Lung (tissue), 17 donors: ENCODE measurements at places on chromosomes 12 and 14. TPM values are rescaled to one million over a fixed set of nuclear protein-coding genes. Genes with fewer than 3 reads are reported as not detected.

SPATA7 gene
- 6.8 TPM for polyA plus RNA-seq

TTC8 gene
- polyA plus RNA-seq: 9.6 TPM

STAC3 gene
- 7.4 TPM for polyA plus RNA-seq

MAPK1IP1L gene
- 25.8 TPM for polyA plus RNA-seq

ITGB7 gene
- 3.9 TPM for polyA plus RNA-seq

CAPZA3 gene
- not detected for polyA plus RNA-seq

C12orf54 gene
- 0.22 TPM for polyA plus RNA-seq

USP44 gene
- polyA plus RNA-seq: 2.3 TPM

FAM181A gene
- polyA plus RNA-seq: 1.9 TPM

BICDL1 gene
- polyA plus RNA-seq: 6.4 TPM

ADAMTS20 gene
- not detected for polyA plus RNA-seq

AREL1 gene
- 20.0 TPM for polyA plus RNA-seq

KRT73 gene
- 0.07 TPM for polyA plus RNA-seq

GARIN6 gene
- not detected for polyA plus RNA-seq

SLC10A1 gene
- polyA plus RNA-seq: not detected

INSM2 gene
- polyA plus RNA-seq: 0.02 TPM

PLEKHD1 gene
- polyA plus RNA-seq: 0.11 TPM

SLCO1B3 gene
- 0.02 TPM for polyA plus RNA-seq

BMAL2 gene
- polyA plus RNA-seq: 1.5 TPM

CD163 gene
- 1,601 TPM for polyA plus RNA-seq

MYO1H gene
- 0.09 TPM for polyA plus RNA-seq

CKB gene
- polyA plus RNA-seq: 289 TPM

NID2 gene
- 6.0 TPM for polyA plus RNA-seq

ANHX gene
- polyA plus RNA-seq: not detected

KRT72 gene
- 0.14 TPM for polyA plus RNA-seq

MGP gene
- 193 TPM for polyA plus RNA-seq

CPNE8 gene
- polyA plus RNA-seq: 16.7 TPM

TM7SF3 gene
- polyA plus RNA-seq: 36.7 TPM

TAS2R42 gene
- not detected for polyA plus RNA-seq

NRXN3 gene
- 1.4 TPM for polyA plus RNA-seq

TSPAN8 gene
- polyA plus RNA-seq: 18.6 TPM

FAR2 gene
- 11.8 TPM for polyA plus RNA-seq

C12orf50 gene
- polyA plus RNA-seq: 0.08 TPM

CLEC1B gene
- polyA plus RNA-seq: 1.5 TPM

PSMD9 gene
- polyA plus RNA-seq: 39.6 TPM

FAM186B gene
- 0.31 TPM for polyA plus RNA-seq

CPM gene
- polyA plus RNA-seq: 70.7 TPM

KRT79 gene
- polyA plus RNA-seq: 0.02 TPM

MTERF2 gene
- 4.8 TPM for polyA plus RNA-seq

HAL gene
- polyA plus RNA-seq: 1.2 TPM

HNF1A gene
- 0.06 TPM for polyA plus RNA-seq

IL26 gene
- polyA plus RNA-seq: not detected

NRIP2 gene
- polyA plus RNA-seq: 0.10 TPM

ATL1 gene
- polyA plus RNA-seq: 3.6 TPM

KIF5A gene
- 0.05 TPM for polyA plus RNA-seq

CLEC14A gene
- 28.4 TPM for polyA plus RNA-seq

TMEM253 gene
- 0.24 TPM for polyA plus RNA-seq

CEBPE gene
- polyA plus RNA-seq: 0.16 TPM

SNAPC1 gene
- 4.2 TPM for polyA plus RNA-seq

DLK1 gene
- 0.05 TPM for polyA plus RNA-seq

RASSF9 gene
- 2.3 TPM for polyA plus RNA-seq

GMFB gene
- 29.1 TPM for polyA plus RNA-seq

PRB2 gene
- not detected for polyA plus RNA-seq

NPFF gene
- polyA plus RNA-seq: 0.45 TPM

TMTC1 gene
- 3.0 TPM for polyA plus RNA-seq
